ENCODE measurements at places on chromosomes 5 and 9.
A peak's percentile ranks its signal among the peaks of the same experiment; 100 is the strongest.

- DNase-seq = no peak
Observed at GRCh38 chr9:17799369-17799768, 220.5 kb downstream of the SH3GL2 start.

DNA sequence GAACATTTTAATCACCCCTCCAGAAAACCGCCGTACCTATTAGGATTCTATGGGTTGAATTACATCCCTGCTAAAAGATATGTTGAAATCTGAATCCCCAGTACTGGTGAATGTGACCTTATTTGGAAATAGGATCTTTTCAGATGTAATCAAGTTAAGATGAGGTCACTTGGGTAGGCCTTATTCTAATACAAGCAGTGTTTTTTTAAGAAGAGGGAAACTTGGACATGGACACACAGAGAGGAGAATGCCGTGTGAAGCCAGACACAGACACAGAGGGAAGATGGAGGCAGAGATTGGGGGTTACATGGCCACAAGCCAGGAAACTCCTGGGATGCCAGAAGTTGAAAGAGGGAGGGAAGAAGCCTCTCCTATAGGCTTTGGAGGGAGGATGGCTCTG is 183.5 kb downstream of the GNA14 start:
- DNase-seq = no peak

DNA sequence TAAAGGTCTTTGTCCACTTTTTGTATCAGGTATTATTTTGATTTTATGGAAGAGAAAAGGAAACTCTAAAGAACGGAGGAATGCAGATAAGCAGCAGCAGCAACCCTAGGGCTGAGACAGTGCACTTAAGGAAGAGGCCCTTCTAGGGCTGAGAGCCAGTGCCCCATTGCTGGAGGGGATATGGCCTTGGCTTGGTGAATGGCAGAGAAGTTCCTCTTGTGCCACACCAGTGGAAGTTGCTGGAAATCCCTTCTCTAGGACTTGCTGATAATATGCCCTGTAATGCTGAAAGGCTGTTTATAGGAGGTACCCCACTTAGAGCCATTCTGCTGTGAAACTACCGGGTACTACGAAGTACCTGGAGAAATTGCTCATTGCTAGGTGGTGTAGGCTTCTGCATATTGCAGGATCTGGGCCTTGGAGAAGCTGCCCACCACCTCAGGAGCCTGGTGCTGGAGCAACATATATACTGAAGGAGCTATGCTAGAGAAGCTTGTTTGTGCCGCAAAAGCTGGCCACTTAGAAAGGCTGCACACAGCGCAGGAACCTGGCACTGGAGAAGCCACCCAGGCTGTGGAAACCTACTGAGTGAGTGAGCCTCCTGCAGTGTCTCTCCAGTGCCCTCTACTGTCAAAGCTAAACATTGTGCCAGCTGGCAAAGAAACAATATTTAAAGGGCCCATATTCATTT is 9.6 kb upstream of the UBTD2 start:
- DNase-seq = peak; percentile 43

- no peak for DNase-seq
Observed at GRCh38 chr5:53913941-53914340, 353.5 kb downstream of the NDUFS4 start.

GRCh38 chr5:36935805-36936204 is 59.2 kb downstream of the NIPBL start:
- DNase-seq = no peak

DNA sequence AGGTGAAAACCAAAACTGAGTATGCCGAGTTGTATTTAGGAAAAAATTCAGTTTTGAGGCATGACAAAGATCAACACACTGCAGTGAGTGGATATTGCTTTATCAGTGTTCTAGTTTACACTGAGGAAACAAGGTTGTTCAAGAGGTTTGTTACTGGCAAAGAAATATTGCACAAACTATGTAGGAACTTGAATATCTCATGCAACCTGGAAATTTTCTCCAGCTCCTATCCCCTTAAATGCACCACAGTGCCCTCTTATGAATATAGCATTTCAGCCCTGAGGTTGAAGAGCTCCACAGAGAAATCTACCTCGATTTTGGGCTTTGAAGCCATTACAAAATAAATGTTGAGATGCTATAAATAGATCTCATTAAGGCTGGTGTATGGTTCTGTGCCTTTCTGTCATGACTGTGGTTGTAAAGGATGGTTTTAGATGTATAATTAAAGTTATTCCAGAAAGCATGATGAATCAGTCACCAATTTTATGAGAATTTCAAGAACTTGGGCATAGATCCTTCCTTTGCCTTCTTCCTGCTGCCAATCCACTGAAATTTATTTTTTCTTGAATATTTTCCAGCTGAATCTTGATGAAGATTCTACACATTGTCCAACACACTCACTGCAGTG is 159.3 kb downstream of the SPATA31D1 start:
- DNase-seq = no peak

DNA sequence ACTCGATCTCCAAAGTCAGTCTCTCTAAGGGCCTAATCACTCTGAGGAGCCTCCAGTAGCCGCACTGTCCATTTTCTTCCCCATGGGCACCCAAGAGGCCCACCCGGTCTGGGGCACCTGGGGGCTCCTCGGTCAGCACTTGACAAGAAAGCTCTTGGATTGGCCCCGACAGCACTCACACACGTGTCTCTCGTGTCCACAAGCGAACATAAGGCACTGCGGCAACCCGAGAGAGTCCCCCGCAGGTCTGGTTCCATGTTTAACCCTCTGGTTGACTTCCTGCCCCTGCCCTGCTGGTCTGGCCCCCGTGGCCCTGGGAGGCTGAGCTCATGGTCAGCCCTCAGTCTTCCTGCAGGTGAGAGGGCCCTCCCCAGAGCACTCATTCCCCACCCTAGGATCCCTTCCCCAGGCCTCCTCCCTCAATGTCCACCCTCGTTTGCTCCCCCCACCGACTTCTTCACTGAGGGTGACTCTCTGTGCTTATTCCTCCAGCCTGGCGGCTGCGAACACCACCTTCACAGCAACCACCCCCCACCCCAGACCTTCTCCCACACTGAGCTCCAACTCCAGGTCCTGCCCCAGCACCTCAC is 16.3 kb upstream of the LRRC14B start:
- DNase-seq = no peak

GRCh38 chr5:61289669-61290306 is 42.3 kb upstream of the ZSWIM6 start:
- DNase-seq = no peak
